CD4-positive, CD25-positive, alpha-beta regulatory T cell (primary cell): ENCODE measurements at places on chromosomes 7 and 10. TPM values are rescaled to one million over a fixed set of nuclear protein-coding genes. Genes with fewer than 3 reads are reported as not detected.

GRCh38 chr7:45922810-45923209 is 1.7 kb upstream of the IGFBP3 start:
- peak; percentile 37 for DNase-seq

Gene HTR7
- total RNA-seq, result not detected

Gene ANKRD61
- not detected for total RNA-seq

Gene FFAR4
- total RNA-seq, result not detected

Gene KLF14
- total RNA-seq, result not detected

- no peak for DNase-seq
These were observed 1158.0 kb upstream of the C7orf33 start for GRCh38 chr7:147432576-147432975.

DNA sequence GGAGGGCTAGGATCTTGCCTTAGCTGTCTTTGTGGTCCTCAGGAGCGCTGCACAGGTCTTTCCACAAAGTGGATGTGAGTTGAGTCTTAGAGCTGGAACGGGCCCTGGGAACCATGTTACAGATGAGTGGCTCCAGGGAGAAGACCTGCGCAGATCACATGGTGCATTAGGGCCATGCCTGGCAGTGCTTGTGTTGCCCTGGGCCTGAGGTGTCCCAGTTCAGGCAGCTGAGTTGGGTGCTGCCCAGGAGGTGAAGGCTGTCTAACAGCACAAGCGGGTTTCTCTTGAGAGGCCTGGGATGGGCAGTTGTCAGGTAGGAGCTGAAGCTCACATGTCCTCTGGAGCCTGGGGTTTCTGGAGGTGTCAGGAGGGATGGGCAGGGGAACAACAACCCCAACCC is 33.7 kb upstream of the ANKRD2 start:
- DNase-seq, result no peak

DNA sequence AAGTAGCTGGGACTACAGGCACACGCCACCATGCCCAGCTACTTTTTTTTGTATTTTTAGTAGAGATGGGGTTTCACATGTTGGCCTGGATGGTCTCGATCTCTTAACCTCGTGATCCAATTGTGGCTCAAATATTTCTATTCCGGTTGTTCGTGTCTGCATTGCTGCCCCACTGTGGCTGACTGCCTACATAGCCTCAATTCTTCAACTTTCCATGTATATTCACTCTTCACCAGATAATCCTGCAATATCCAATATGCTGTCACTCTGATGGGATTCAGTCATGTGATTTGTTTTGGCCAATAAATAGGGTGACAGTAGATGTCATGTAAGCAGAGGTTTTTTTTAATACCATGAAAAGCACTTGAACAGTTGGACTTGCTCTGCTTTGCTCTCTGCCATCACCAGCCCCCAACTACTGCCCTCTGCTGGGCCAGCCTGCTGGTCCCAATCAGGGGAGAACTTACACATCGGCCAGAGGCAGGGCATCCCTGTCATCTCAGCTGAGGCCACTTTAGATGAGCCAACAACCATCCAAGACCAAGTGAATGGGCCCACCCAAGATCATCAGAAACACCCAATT is 56.7 kb downstream of the NSUN6 start:
- DNase-seq, result peak; percentile 36

GRCh38 chr10:132365102-132365501 is 31.9 kb upstream of the PWWP2B start:
- DNase-seq, result no peak
